ENCODE measurements at places on chromosomes 3 and 15. TPM values are rescaled to one million over a fixed set of nuclear protein-coding genes. Genes with fewer than 3 reads are reported as not detected.
A peak's percentile ranks its signal among the peaks of the same experiment; 100 is the strongest.

The BFSP2 gene
- not detected for total RNA-seq

GRCh38 chr3:100310355-100310965, 24.1 kb upstream of the NIT2 start:
- ATAC-seq, result no peak

DNA sequence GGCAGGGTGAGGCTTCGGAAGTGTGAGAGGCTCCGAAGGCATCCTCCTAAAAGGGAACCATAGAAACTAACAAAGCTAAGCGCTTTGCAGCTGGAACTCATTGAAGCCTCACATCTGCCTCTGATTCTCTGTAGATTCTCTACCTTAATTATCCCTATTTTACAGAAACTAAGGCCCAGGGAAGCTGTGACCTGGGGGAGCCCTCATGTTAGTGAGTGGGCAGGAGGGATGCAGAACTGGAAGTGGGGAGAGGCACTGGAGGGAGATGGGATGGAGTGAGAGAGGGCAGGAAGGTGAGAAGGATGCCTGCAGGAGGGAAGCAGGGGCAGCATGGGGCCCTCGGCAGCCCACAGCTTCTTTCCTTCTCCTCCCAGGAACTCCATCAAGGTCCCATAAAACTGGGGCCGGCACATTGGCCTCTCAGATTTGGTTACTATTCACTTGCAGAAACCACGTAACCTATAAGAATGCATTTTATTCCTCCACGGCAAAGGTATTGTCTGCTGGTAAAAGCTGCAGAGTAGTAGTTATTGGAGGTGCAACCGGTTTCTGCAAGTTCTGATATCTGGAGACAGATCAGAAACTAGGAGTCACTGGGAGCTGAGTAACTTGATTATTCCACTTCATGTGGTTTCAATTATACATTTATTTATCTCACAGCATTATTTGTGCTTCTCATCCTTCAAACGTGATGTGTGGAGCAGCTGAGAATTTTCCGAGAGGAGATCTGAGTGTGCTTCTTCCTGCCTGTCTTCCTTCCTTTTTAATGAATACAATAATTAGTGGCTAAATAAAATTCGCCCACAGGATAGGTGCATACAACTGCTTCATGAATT, 24.0 kb upstream of the CHCHD6 start:
- ATAC-seq, result no peak

GRCh38 chr3:132174500-132174899, 139.7 kb upstream of the CPNE4 start:
- ATAC-seq, result no peak

DNA sequence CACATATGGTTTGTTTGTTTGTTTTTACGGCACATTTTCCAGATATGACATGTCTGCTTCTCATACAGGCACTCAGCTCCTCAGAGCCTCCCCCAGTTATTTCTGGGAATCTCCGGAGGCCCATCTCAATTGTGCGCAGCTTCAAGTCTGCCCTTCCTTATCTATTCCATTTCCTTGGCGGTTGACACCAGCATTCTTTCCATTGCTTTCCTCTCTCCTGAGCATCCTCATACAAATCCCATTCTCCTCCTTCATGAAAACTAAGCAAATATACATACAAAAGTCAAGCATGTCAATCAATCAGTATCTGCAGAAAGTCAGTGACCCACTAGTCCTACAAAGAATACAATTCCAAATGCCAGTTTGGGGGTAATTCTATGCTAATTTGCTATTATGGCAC, 166.7 kb downstream of the SQOR start:
- ATAC-seq, result no peak

GRCh38 chr3:48555949-48556795, 431 bp downstream of the PFKFB4 start:
- no peak for ATAC-seq

The CLRN1 gene
- not detected for total RNA-seq

GRCh38 chr3:25455441-25456132, 27.5 kb downstream of the RARB start:
- no peak for ATAC-seq

DNA sequence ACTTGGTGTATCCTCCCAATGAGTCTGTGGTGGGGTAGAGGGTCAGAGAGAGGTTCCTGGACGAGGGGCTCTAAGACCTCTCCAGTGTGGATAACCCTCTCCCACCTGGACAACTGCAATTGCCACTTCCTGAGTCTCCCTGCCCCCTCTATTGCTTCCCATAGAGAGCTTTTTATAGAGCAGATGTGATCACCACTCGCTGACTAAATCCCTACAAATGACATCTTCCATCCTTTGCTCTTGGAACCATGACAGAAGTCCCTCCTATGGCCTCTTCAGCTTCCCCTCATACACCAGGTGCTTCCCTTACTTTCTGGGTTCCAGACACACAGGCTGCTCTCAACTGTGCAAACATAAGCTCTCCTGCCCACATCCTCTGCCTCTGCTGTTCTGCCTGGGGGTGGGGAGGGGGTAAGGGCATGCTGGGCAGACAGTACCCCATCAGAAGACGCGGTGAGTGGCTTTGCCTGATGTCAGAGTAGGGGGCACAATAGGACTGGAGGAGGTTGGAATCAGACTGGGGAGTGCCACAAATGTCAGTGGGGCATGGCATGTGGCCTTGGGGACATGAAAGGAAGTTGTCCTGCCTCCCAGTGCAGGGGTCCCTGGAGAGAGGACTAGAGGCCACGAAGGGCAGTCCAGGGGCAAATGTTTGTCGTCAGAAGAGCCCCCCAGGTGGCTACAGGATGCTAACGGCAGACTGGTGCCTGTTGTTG, 15.2 kb downstream of the ITIH3 start:
- no peak for ATAC-seq

- ATAC-seq, result peak; percentile 21
Observed at GRCh38 chr15:70778258-70779076, 15.1 kb upstream of the UACA start.

The IL17RB gene
- 0.20 TPM for total RNA-seq

GRCh38 chr3:41682382-41682781, 279.5 kb downstream of the ULK4 start:
- ATAC-seq, result no peak

DNA sequence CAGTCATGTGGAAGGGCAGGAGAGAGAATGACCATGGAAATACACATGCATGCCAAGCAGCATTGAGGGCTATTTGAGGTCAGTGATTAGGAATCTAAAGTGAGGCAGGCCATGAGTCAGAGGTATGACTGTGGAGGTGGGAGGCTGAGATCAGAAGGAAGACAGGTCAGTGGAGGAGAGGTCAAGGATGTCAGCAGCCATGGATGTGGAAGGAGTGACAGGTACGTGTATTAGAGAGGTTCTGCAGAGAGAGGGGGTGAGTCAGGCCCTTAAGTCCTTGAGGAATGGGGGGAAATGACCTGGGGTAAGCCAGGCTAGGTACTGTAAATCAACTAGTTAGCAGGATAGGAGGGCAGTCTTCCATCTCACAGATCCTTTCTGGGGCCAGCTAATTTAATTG, 166.6 kb downstream of the ANO10 start:
- ATAC-seq, result peak; percentile 95

The LIPH gene
- 14.6 TPM for total RNA-seq

The ZXDC gene
- 19.1 TPM for total RNA-seq

The CPNE9 gene
- not detected for total RNA-seq

DNA sequence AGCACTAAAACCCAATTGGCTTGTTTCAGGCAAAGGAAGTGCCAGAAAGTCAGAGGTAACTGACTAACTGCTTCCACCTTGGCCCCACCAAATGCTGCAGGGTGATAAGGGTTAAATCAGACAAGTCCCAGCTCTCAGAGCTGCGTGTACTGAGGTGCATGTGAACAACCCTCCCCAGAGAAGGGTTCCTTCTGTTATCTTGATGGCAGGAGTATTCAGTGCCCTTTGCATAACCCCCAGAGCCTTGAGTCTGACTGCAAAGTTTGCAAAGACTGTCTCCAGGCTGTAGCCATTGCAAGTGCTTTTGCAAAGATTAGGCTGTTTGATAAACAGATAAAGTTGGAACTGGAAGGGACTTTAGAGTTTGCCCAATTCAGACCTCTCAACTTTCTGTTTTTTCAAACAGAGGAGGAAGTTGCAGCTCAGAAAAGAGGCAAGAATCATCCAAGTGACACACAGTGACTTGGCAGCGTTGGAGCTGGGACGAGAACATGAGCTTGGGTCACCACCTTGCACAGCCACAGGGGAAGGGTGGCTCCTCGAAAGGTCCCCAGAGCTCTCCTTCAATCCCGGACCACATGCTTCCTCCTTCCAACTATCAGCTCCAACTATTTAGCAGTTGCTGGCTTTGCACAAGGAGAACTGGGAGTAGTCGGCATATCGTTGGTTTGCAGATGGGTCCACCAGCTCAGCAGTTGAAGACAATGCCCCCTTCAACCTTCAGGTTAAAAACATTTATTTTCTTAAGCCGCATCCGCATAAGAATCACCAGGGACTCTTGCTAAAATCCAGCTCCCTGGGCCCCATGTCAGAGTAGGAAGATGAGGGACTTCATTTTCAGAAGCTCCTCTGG, 224.8 kb upstream of the HES1 start:
- ATAC-seq, result peak; percentile 56

The FES gene
- 3.8 TPM for total RNA-seq

The CCR9 gene
- total RNA-seq, result not detected

The EOGT gene
- total RNA-seq, result 19.6 TPM

The ETV5 gene
- total RNA-seq, result 4.3 TPM

GRCh38 chr15:33045066-33045810, 149.3 kb downstream of the FMN1 start:
- ATAC-seq, result no peak

DNA sequence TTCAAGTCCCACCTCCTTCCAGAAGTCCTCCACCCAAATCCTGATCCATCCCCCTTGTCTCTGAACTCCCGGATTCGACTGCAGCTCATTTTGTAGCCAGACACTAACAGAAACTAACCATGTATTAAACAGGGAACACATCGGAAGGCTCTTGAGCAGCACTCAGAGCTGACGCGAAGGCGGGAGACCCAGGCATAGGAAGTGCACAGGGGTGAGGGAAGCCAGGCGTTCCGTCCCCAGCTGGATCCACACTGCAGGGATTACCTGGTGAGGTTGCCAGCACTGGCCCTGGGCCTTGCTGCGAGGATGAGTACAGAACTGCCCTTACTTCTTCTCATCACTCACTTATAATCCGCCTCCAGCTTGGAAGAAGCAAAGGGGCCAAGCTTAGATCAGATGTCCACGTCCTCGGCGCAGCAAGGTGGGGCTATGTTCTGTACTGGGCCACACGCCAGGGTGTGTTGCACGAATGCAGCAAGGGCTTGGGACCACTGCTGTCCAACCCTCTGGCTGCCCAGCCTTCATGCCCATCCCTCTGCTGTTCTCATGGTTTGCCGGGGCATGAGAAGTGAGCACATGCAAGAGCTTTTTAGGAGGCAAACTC, 124.2 kb upstream of the SMAD3 start:
- no peak for ATAC-seq

The PPP1R14D gene
- total RNA-seq, result not detected

DNA sequence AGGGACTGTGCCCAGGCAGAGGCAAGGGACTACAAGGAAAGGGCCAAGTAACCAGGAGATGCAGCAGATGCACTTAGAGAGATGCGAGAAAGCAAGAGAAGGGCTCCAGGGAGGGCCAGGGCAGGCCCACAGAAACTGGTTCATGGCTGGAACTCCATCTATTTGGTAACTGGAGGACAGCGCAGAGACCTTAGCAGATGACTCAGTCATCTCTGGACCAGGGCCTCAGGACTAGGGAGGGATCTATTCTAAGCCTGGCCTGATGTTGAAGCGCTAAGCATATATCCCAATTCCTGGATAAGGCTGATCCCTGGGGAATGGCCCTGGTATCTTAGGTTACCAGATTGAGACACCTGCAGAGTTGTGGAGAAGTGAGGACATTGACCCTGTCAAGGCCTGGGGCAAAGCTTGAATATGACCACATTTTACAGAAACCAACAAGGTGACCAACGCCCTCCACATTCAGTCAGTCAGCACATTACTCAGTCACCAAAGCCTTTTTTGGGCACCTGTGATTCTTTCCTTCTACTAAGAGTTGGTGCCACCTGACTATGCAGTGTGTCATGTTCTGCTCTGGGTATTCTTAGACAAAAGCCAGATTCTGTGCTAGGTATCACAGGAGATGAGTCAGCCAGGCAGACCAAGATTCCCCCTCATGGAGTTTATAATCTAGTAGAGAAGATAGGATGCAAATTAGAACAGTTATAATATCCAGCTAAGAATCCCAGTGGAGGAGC, 68.4 kb upstream of the SLCO3A1 start:
- peak; percentile 94 for ATAC-seq

DNA sequence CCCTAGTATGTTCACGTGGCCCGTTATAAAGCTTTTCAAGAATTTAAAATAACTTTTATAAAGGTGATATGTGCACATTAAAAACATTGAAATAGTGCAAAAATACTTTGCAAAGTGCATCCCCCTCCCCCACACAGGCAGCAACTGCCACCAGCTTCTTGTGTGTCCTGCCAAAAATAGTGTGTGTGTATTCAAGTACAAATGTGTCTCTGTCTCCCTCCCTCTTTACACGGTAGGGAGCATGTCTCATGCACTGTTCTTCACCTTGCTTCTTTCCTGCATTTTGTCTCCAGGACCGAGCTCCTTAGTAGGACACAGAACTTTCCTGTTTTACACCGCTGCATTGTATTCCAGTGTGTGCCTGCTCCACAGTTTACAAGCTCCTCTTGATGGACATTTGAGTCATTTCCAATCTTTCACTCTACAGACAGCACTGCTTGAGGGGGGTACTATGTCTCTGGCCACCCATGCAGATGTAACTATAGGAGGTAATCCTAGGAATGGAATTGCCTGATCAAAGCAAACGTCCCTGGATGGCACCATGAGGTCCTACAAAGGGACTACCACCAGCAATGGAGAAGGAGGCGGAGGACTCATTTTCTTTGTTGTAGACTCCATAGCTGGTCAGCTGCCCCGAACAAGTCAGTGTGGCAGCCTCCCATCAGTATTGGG, 52.4 kb downstream of the SLC6A6 start:
- ATAC-seq, result no peak

DNA sequence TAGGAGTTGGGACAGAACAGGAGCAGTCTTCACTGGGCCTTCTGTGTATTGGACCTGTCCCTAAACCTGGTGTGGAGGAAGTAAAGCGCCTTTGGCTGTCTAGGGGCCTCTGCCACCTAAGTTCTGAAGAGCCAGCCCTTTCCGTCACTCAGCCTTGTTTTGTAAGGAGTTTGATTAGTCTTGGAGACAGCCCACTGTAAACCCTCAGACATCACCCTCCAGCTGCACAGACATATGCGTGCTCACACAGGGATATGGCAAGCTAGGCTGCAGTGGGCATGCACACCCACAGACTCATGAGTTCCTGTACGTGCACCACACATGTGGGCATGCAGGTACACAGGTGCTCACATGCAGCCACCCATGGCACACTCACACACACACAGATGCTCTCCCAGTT, 5.2 kb downstream of the PRKCD start:
- no peak for ATAC-seq

GRCh38 chr3:26375843-26376530, 246.6 kb upstream of the LRRC3B start:
- ATAC-seq, result no peak

All from esophagus mucosa (tissue), 1 donor.